Activated CD8-positive, alpha-beta memory T cell treated with anti-CD3 and anti-CD28 coated beads, Interleukin-2, amount 50 U/mL, for 4 hours (primary cell): ENCODE measurements at places on chromosomes 5 and 9.
A peak's percentile ranks its signal among the peaks of the same experiment; 100 is the strongest.

DNA sequence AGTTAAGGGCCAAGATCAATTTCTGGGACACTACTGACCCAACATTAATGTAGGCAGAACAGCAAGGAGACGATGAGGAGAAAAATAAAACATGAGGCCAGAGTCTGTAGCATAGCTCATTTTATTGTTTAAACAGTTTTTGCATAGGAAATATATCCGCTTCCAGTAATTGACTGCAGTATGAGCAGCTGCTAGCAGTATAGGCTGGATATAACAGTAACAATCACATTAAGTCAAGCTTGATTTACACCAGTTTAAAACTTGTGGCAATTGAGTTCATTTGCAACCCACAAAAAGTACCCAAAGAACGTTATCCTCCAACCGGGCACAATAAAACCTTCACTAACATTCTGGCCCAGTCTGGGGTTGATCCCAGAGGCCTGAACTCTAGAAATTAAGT, 232.2 kb downstream of the NFIB start:
- no peak for DNase-seq

GRCh38 chr5:154190595-154191304, at the start of gene GALNT10:
Gene GALNT10 (plus strand): TSS chr5:154190733. CDS start chr5:154190867, 134 bp downstream.
- DNase-seq, result peak; percentile 67

GRCh38 chr9:108078811-108079210, 589.2 kb upstream of the KLF4 start:
- no peak for DNase-seq

DNA sequence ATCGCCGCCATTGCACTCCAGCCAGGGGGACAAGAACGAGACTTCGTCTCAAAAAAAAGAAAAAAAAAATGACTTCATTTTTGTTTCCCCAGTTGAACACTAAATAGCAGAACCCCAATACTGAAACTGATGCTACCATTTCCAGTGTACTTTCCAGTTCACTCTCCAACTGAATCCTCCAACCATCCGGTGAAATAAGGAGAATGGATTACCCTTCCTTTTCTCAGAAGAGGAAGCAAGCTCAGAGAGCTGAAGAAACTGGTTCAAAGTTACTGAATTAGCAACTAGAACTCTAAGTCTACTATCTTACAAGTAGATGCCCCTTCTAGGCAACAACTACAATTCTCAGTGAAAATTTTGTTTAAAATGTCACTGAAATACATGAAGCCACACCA, 3.9 kb downstream of the FAM13B start:
- DNase-seq, result no peak

GRCh38 chr5:5014586-5015235, 125.4 kb upstream of the ADAMTS16 start:
- DNase-seq, result no peak

GRCh38 chr9:8133606-8134005, 334.0 kb upstream of the DMAC1 start:
- DNase-seq, result no peak

- DNase-seq, result no peak
Observed at GRCh38 chr5:160959804-160960203, 107.8 kb upstream of the ATP10B start.

- peak; percentile 71 for DNase-seq
Observed at GRCh38 chr9:132769906-132770769, 99.9 kb downstream of the GTF3C4 start.

- no peak for DNase-seq
Observed at GRCh38 chr5:174843263-174844250, 119.2 kb downstream of the MSX2 start.

GRCh38 chr9:107750741-107751566, 261.4 kb upstream of the KLF4 start:
- DNase-seq, result no peak

DNA sequence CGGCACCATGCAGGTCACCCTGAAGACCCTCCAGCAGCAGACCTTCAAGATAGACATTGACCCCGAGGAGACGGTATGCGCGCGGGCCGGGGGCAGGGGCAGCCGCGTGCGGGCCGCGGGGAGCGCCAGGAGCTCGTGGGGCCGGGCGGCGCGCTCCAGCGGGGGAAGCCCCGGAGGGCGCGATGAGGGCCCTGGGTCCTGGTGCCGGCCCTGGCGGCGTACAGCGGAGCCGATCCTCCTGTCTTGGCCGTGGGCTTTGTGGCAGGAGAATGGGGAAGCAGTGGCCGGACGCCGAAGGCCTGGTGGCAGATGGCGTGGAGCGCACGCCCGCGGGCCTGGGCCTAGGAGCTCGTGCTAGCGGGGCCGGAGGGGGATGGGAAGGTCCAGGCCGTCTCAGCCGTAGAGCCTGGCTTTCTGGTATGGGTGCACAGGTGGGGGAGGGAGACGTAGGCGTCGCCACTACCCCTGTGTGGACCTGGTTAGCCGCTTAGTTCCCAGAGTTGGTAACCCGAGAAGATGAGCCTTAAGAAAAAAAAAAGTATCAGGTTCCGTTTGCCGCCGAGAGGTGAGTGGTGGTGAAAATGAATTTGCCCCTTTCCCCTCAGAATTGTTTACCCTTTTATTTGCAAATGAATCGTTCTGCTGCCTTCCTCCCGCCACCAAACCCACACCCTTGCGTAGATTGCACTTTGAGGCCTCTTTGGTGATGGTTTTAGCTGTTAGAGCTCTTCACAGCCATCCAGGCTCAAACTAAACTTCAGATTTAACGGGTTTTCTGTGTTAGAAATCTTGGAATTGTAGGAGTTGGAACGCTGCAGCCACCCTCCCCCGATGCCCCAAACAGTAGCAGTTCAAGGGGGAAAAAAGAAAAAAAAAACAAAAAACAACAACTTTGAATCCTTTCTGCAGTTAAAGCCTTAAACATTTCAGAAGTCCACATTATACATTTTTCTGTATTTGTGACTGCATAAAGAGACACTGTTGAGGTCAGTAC, 841 bp downstream of the RAD23B start:
- DNase-seq, result peak; percentile 58

GRCh38 chr9:1087120-1087881, 37.1 kb downstream of the DMRT2 start:
- no peak for DNase-seq

DNA sequence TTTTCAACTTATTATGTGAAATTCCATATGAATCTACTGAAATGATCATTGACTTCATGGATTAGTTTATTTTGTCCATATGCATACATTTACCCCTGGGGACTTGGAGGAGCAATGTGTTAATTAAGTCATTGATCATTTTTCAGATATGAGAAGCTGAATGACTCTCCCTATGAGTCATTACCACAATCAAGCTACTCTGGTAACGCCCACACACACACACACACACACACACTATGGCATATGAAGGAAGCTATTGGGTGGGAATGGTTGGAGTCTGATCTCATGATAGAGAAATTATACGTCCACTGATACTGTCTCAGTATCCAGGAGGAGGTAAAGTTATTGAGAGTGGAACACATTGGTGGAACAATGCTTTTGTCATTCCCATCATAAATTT, 528.9 kb downstream of the AGTPBP1 start:
- DNase-seq, result no peak

DNA sequence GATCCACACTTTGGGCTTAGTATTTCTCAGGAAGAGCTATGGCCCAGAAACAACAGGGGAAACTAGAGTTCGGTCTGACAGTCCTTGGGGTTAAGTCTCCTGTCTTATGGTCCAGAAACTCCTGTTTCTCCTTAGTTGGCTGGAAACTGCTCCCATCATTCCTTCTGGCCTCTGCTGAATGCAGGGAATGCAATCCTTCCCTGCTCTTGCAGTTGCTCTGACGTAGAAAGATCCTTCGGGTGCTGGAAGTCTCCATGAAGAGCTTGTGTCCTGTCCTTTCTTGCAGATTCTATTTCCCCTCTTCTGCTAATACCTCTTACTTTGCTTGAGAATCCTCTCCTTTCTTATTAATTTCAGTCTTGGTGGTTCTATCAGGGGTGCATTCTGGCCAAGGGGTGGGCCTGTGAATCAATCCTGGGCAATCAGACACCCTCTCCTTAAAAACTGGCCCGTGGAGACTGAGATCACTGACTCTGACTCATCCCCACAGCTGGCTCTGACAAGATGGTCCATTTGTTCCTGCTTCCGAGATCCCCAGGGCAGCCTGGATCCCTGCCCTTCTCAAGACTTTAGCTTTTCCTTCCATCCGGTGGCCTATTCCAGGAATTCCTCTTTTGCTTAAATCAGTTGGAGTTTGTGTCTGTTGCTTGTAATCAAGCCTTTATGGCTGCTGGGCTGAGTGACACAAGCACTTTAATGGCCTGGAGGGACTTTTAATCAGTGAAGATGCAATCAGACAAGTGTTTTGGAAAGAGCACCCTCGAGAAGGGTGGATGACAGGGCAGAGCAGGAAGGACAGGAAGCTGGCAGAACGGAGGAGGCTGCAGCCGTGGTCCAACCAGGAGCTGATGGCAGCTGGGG, 23.7 kb downstream of the PTGS1 start:
- no peak for DNase-seq

GRCh38 chr5:149257131-149257530, 14.5 kb upstream of the AFAP1L1 start:
- no peak for DNase-seq

- no peak for DNase-seq
Observed at GRCh38 chr5:16585041-16585667, 31.6 kb downstream of the RETREG1 start.

DNA sequence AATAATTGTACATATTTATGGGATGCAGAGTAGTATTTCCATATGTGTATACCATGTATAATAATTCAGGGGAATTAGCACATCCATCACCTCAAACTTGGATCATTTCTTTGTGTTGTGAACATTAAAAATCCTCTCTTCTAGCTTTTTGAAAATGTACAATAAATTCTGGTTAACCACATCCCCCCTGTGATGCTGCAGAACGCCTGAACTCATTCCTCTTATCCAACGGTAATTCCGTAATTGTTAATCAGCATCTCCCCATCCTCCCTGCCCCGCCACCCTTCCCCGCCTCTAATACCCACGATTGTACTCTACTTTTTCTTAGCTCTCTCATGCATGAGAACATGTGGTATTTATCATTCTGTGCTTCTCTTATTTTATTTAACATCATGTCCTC, 127.7 kb upstream of the ANKRD55 start:
- DNase-seq, result no peak

DNA sequence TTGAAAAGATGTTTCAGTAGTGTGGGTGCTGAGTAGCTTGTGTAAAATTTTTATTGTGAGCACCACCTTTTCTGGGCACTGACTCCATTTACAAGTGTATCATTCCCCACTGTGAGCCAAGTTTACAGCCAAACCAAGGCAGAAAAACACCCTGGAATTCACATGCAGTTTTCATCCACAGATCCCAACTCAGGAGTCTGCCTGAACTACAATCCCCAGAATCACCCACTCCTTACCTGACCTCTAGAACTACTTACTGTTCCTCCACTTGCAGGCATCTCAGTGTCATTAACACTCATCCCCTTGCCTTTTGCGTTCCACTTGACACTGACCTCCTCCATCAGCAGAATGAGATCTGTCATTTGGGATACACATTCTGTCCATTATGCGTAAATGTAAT, 2042.6 kb upstream of the CDH6 start:
- DNase-seq, result no peak

DNA sequence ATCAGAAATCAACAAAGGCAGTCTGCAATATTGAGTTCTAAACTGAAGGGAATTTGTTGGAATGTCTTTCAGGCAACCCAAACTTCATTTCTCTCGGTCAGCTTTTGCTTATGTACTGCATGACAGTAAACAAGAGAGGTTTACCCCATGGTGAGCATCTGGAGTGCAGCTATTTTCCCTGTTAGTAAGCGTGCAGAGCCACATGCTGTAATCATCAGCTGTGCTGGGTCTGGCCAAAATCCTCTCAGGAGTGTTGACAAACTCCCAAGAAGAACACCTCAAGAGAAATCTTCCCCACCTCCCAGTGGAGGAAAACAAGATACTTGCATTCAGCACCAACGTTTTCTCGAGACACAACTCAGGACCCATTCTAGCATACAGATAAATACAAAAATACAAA, 83.6 kb upstream of the ADAMTSL1 start:
- DNase-seq, result no peak

DNA sequence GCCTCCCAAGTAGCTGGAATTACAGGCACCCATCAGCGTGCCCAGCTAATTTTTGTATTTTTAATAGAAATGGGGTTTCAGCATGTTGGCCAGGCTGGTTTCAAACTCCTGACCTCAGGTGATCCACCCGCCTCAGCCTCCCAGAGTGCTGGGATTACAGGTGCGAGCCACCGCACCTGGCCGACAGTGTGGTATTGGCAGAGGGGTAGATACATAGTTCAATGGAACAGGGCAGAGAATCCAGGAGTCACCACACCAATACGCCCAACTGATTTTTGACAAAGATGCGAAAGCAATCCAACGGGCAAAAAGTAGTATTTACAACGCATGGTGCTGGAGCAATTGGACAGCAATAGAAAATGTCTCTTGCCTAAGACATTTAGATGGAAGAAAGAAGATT, 164.0 kb upstream of the PPP1R26 start:
- DNase-seq, result no peak

- DNase-seq, result peak; percentile 39
Observed at GRCh38 chr9:3528451-3528850, 2.6 kb upstream of the RFX3 start.

DNA sequence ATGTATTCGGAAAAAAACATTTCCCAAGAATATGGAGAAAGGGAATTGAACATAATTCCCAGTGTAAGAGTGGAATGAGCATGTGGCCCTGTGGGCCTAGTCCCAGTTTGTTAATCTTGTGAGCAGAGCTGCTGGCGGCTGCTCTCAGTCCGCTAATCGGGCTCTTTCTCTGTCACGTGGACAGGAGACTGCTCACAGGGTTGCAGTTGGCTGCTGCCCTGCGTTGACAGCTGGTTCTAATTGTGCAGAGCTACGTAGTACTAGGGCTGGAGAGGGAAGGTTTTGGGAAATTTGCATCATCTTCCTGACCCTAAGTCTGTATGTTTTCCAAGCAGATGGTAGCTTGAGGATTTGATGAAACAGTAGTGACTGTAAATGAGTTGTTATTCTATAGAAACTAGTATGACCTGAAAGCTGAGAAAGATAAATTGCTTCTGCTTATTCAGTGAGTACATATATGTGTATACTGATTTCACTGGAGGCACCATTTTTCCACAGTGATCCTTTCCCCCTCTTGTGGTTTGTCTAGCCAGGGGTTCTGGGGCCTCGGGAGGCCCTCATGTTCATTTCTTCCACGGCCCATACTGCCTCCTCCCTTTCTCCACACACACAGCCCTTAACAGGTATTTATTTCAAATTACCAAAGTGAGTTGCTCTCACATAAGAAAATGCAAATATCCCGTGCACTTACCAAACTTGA, 100.6 kb downstream of the ANGPTL2 start:
- no peak for DNase-seq

GRCh38 chr5:14309878-14310531, 166.9 kb downstream of the TRIO start:
- no peak for DNase-seq

DNA sequence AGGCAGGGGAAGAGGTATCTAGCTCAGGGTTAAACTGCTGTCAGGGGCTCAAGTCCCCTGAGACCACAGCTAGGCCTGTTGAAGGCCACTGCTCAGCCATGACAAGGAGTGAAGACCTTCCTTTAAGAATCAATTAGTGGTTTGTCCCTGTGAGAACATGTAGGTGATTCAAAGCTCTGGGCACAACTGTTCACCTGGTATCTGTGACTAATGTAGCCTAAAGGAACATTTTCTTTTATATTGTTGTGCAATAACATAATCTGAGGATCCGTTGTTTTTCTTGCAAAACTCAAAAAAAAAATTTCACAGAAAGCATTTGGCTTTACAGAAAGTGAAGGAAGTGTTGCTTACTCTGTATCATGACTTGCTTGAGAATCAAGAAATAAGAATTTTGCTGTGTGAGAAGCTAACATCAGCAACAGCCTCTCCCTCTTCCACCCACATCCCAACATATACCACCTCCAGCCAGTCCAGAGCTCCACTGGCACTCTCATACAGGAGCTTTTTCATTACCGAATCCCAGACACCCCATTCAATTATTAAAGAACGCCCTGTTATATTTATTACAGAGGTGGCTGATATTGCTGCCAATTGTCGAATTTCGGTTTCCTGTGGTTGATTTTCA, 807.0 kb downstream of the TLE4 start:
- DNase-seq, result no peak
